Peyer's patch (tissue), 4 donors: ENCODE measurements at places on chromosomes 6 and 20. TPM values are rescaled to one million over a fixed set of nuclear protein-coding genes. Genes with fewer than 3 reads are reported as not detected.

Gene OR2B6
- total RNA-seq, result not detected

- no peak for DNase-seq
Measured at GRCh38 chr6:121428872-121429756, 6.3 kb upstream of the GJA1 start.

- DNase-seq, result no peak
Measured at GRCh38 chr6:138991206-138991605, 3.2 kb upstream of the REPS1 start.

- DNase-seq, result no peak
Measured at GRCh38 chr6:112253841-112254816, at the start of gene LAMA4. LAMA4 (minus strand) TSS chr6:112254567; CDS start chr6:112254150, 417 bp downstream.
